Cardiac fibroblast (primary cell): ENCODE measurements at places on chromosomes 2 and 18.
A peak's percentile ranks its signal among the peaks of the same experiment; 100 is the strongest.

- DNase-seq, result no peak
Measured at GRCh38 chr2:47086571-47086970, 68.5 kb downstream of the STPG4 start.

- DNase-seq, result no peak
Measured at GRCh38 chr2:36404318-36404717, 48.7 kb downstream of the CRIM1 start.

DNA sequence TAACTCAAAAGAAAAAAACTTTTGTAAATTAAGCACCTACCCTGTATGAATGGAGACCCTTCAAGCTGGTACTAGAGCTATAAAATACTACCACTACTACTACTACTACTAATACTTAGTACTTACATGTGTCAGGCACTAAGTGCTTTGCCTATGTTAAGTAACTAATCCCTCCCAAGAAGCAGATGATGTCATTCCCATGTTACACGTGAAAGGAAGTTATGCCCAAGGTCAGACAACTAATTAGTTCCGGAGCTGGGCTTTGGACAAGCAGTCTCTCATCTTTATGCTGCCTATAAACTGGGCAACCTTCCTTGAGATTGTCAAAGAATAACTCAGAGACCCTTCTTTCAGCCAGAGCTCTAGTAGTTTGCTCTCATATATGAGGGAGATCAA is 13.9 kb upstream of the ATP6V1B1 start:
- DNase-seq, result peak; percentile 20

DNA sequence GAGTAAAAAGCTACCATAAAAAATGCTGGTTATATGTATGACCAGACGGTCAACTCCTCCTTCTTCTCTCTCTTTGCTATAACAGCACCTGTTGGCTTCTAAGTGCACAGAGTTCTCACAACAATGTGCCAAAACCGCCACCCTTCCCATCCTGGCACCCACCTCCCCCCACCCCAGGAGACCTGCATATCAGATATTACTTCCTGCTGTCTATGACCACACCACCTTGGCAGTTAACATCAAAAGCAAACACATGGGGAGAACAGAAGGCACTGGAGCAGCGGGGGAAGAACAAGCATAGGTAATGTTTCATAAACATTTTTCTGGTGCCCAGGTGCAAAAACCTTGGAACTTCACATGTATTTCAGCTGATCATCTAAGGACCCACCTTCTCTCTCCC is 15.5 kb downstream of the SPRED2 start:
- DNase-seq, result no peak

GRCh38 chr2:212520340-212520739 is 18.3 kb downstream of the ERBB4 start:
- peak; percentile 6 for DNase-seq

DNA sequence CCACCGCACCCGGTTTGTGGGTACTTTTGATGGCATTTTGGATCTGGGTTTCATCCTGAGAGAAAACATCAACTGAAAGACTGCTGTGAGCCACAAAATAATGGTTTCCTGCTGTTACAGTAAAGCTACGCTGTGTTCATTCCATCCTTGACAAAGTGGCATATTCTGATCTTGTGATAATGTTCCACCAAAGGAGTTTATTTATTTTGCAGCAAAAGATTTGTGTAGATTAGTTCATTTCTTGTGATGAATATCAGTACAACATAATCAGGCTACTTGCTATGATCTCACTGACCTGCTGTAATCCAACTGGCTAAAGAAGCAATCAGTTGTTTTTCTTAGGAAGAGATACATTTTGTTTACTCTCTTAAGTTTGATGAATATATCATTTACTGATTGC is 45.0 kb downstream of the EEF1B2 start:
- DNase-seq, result no peak

DNA sequence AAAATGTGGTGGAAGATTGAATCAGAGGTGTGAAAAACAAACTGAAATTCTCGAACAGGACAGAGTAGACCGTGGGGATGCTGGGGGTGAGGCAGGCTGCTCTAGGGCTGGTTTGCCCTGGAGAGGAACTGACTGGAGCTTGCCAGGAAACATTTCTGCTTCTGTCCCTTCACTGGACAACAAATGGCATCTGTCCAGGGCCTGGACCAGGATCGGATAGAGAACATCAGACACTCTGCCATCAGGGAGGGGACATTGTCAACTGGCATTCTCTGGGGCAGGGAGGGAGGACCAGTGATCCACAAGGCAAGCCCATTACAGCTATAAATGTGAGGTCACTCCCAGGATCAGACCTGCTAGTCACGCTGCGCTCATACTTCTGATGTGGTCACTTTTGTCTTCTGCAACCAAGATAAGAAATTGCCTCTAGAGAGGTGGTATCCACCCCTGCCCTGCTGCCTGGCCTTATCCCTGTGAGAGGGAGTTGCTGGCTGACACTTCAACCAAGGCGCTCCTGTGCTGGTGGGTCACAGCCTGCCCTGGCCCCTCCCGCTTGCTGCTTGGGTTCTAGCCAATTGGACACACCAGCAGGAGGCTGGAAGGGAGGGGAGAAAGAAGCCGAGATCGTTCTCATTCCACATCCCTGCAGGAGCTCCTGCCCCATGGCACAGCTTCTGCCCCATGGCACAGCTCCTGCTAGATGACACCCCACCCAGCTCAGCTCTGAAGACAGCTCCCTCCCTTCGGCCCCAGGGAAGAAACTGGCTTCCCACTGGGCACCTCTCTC is 8.7 kb downstream of the NPPC start:
- peak; percentile 9 for DNase-seq

GRCh38 chr2:55232863-55233657 is 572 bp downstream of the RPS27A start:
- peak; percentile 34 for DNase-seq

GRCh38 chr2:144529841-144530240 is 9.9 kb upstream of the ZEB2 start:
- DNase-seq, result no peak

- peak; percentile 88 for DNase-seq
Measured at GRCh38 chr2:207504513-207505170, 25.1 kb upstream of the CREB1 start.

DNA sequence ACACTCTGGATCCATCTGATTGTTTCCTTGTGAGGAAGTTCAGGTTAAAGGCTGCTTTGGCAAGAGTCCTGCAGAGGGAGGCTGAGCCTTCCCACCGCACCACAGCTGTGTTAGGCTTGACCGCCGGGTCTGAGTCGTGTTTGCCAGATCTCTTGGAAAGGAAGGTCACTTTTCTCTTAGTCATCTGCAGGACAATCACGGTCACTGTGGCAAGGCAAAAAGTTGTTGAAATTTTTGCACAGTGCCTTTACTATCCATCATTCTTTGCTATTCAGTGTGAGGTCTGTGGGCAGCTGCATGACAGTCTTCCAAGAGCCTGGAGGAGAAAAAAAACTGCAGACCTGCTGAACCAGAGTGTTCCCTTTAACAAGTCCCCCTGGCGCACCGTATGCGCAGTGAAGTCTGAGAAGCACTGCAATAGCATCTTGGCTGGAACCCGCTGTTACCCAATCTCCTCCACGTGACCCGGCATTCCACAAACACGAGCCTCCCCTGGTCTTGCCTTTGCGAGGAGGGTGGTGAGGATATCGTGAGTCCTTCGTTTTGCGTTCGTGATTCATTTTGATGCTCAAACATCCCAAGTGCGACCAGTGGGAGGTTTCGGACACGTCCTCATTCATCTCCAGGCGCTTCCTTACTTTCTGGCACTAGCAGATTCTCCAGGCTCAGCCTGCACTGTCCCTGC is 23.0 kb downstream of the BIN1 start:
- peak; percentile 97 for DNase-seq
